ENCODE measurements at places on chromosomes 1 and 21.
A peak's percentile ranks its signal among the peaks of the same experiment; 100 is the strongest.

GRCh38 chr1:47313915-47314664 lies at the start of gene STIL:
Gene STIL, minus strand, starts transcription at chr1:47314147. Its CDS starts 3,828 bp downstream, at chr1:47310319.
- peak; percentile 90 for DNase-seq

- no peak for DNase-seq
Measured at GRCh38 chr21:34801519-34802132, 132.8 kb downstream of the CLIC6 start.

DNA sequence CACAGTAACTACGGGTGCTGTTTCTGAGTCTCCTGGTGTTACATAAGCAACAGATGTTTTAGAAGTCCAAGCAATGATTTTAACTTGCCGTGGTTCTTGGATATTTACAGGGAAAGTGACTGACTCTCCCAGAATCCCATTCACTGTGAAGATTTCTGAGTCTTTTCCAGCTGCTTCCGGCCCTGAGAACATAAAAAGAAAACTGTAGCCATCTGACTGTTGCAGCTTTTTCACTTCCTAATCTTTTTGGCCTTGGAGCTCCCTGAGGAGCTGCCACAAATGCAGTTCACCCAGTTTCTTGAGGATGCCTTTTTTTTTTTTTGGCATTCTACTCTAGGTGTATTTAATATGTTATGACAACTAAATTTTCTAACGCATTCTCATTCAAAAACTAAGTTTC lies 13.7 kb downstream of the CD84 start:
- no peak for DNase-seq

GRCh38 chr1:78678324-78678723 lies 28.7 kb downstream of the IFI44 start:
- DNase-seq, result no peak

DNA sequence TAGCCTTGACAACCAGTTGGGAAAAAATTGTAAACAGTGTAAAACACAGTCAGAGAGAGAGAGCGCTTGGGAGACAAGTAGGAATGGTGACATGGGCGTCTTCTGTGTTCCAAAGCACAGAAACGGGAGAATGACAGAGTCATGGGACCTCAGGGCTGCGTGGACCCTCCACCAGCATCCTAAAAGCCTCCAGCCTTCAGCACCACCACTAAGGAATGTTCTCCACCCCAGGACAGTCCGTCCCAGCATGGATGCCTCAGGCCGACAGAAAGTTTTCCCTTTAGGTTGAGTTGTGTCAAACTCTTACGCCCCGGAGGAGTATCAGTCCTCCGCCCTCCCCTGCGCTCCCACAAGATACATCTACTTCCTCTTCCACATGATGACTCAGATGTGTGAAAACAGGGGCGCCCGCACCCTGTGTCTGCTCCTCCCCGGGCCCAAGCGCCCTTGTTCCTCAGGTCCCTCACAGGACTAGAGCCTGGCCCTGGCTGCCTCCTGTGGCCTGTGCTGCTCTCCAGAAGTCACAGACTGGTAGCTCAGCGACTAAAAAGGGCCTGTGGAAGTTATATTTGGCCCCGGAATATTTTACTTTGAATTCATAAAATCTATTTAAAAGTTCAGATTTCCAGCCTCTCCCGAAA lies 63.9 kb upstream of the EFHD2 start:
- DNase-seq, result peak; percentile 16

DNA sequence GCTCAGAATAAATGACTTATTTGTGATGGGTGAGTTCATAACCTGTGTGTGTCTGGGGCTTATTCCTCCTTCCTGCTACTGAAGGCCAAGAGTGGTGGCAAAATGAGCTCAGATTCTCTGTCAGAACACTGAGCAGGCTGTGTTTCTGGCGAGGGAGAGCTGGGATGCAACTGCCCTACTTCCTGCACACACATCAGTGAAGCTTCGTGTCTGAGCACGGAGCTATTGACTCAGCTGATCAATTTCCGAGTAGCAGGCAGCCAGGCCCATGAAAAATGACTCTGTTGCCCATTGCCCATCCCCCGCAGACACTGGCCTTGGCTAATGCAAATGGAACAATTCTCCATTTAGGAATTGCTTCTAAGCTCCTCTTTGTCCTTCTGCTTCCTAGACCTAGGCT lies 27.7 kb downstream of the TNR start:
- DNase-seq, result no peak

- no peak for DNase-seq
Measured at GRCh38 chr1:32431736-32432400, 33.0 kb upstream of the ZBTB8B start.

- no peak for DNase-seq
Measured at GRCh38 chr1:83033682-83034081, 965.2 kb downstream of the TTLL7 start.

DNA sequence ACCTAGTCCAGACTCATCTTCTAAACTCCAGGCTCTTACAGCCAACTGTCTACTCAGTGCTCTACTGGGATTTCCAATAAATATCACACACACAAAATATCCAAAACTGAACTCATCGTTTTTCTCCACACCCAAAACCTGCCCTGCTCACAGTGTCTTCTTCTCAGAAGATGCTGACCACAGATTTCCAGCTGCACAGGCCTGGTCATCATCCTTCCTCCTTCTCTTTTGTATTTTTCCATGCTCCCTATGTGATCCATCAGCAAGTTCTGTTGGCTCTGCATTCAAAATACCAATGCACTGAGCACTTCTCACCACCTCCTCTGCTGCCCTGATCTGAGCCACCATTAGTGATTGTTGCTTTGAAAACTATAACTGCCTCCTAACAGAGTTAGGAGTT lies 159.5 kb upstream of the KAZN start:
- no peak for DNase-seq

DNA sequence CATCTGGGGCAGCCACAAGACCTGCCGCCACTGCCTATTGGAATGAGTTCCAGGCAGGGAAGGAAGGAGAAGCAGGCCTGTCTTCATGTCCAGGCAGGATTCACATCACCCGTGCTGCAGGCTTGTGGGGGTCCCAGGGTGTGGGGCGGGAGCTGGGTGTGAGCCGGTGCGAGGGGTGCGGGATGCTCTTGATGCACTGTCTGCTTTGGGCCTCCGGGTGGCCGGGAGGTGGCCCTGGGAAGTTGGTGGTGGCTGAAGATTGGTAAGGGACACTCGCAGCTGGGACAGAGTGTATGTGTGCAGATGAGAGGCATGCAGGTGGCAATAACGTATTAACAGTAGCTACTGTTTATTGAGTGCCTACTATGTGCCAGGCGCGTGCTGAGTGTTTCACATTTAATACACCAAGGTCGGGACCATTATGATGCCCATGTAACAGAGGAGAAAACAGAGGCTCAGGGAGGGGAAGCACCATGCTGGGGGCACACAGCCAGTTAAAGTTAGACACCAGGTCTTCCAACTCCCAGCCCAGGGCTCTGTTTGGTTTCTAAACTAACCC lies 3.3 kb downstream of the CROCC start:
- DNase-seq, result no peak

DNA sequence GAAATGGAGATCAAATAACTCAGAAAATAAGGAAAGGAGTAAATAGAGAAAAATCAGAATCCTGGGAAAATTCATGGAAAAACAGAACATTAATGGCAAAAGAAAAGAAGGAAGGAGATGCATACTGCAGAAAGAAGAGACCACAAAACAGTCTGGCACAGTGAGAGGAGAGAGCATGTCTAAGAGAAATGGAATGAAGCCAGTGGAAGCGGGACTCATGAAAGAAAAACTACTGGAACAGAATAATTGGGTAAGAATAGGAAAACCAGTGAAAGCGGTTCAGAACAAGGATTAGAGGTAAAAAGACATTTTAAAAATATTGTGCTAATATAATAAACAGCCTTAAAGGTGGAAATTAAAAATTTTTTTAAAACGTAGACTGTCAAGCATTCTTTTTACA lies 93.6 kb upstream of the GREM2 start:
- DNase-seq, result no peak

DNA sequence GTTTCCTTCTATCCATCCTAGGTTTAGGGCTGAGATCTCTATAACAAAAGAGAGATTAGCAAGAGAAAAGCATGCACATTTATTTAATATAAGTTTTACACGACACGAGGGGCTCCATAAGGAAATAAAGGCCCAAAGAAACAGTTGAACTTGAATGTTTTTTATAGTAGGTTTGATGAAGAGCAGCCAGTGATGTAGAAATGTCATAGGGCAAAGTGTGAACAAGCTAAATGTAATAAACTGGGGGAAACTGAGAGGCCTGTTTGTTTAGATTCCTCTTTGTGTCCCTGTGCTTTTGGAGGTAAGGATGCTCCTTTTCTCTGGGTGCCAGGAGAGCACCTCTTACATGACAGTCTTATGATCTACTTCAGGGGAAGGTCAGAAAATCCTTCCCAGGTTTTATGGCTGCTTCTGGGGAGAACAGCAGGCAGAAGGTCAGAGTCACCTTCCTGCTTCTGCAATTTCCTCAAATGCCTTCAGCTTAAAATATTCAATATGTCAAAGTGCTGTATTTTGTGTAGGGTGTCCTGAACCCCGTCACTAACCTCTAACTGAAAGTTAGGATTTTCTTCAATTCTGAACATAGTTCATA lies 9.5 kb upstream of the HORMAD1 start:
- DNase-seq, result no peak

- no peak for DNase-seq
Measured at GRCh38 chr1:28832966-28833365, 21.0 kb downstream of the OPRD1 start.

DNA sequence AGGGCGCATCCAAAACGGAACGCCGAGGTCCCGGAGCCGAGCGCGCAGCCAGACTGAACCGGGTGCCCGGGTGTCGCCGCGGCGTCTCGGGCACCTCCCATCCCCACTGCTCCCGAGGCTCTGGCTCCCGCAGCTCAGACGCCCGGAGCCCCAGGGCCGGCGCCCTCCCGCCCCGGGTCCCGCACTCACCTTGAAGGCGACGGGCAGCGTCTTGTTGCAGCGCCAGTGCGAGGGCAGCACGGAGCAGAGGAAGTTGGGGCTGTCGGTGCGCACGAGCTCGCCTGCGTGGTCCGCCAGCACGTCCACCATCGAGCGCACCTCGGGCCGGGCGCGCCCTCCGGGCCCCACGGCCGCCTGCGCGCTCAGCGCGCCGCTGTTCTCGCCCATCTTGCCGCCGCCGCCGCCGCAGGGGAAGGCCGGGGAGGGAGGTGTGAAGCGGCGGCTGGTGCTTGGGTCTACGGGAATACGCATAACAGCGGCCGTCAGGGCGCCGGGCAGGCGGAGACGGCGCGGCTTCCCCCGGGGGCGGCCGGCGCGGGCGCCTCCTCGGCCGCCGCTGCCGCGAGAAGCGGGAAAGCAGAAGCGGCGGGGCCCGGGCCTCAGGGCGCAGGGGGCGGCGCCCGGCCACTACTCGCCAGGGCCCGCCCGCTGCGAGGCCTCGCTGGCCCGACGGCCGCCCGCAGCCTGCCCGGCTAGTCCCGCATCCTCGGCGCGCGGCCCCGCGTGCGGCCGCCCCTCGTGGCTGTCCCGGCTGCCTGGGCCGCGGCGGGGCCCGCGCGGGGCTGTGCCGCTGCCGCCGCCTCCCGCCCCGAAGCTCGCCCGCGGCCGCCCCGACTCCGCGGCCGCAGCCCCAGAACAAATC lies 447 bp downstream of the RUNX3 start:
- peak; percentile 46 for DNase-seq

DNA sequence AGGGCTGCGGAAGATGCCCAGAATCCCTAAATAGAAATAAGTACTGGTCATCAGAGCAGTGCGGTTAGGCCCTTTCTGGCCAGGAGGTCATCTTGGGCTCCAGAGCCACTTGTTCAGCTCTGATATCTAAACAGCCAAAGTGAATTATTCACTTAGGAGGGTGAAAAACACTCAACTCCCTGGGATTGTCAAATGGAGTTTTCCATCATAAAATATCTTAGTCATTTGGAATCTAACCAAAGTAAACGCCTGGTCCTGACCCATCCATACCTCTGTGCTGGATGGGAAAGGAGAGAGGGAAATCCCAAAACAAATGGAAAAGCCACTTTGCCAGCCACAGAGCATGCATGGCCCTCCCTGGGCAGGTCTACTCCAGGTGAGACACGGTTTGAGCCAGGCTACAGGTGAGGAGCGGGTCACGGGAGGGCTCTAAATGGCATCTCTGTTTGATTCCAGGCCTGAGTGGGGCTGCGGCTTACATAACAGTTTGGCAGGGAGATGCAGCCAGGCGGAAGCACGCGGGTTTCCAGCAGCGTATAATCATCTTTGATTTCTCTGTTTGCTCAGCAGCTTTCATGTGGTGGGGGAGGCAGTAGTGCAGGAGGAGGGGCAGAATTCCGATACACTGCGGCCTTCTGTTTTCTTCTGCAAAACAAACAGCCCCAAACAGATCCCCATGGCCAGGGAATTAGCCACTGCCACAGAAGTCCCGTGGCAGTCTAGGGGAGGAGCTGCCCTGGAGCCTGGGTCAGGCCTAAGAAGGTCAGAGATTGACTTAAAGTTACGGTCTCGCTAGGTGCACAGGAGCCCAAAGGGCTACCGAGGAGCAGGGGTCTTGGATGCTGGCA lies 59.1 kb upstream of the ZNF648 start:
- DNase-seq, result no peak

- no peak for DNase-seq
Measured at GRCh38 chr21:45097827-45098387, 23.5 kb downstream of the ADARB1 start.

DNA sequence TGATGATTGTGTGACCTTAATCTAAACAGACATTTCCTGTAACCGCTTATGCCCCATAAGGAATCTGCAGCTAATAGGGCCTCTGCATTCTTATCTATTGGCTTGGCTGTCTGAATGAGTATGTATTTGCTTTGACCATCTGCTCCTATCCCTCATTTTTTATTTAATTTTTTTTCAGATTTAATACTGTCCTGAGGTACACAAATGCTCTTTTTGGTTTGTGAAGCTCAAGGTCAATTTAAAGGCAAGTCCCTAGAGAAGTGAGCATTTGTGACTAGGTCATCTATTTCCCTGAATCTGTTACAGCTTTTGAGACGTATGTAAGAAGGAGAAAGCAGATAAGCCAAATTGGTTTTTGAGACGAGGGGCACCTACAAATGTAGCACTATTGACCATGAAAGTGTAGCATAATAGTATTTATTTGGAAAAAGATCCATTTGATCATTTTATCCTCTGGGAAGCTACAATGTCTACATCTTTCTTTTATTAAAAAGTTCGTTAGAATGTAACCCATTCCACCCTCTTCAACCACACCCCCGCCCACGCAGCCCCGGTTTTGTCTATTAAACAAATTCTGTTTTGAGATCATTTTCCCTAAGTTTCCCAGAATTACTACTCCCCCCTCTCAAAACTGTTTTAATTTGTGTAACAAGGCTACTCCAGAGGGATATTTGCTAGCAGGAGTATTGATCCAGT lies 69.2 kb upstream of the HSPA13 start:
- no peak for DNase-seq

Data from T-helper 17 cell (primary cell).